ENCODE measurements at places on chromosomes 5 and 9.

DNA sequence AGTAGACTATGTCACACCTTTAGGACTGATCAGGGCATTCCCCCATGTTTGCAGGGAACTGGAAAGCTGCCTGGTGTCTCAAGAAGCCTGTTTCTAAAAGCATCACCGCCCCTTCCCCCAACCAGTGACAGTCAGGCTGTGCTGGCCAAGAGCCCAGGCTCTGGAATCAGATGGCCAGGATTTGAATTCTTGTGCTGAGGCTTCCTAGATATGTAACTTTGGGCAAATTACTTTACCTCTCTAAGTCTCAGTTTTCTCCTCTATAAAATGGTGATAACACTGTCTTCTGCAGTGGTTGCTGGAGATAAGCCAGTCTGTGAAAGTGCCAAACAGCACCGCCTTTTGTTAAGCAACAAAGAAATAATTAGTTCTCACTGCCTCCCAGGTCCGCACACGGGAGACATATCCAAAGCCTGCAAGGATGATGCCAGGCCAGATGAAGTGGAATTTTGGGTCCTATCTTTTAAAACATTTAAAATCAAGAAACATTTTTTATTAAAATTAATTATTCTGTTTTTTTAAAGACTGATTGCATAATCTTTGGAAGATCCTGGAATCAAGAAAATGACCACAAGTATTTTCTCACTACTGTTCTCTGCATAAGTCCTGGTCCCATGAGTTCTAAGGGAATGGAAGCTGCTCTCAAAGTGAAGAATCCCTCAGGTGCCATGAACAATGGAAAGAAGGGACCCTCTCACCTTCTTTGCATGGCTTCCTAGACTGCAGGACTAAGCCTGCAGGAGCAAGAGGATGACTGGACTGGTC is 13.9 kb downstream of the SLC31A2 start:
- DNase-seq = no peak

- DNase-seq = no peak
Observed at GRCh38 chr5:87829217-87829551, 416.5 kb upstream of the CCNH start.

DNA sequence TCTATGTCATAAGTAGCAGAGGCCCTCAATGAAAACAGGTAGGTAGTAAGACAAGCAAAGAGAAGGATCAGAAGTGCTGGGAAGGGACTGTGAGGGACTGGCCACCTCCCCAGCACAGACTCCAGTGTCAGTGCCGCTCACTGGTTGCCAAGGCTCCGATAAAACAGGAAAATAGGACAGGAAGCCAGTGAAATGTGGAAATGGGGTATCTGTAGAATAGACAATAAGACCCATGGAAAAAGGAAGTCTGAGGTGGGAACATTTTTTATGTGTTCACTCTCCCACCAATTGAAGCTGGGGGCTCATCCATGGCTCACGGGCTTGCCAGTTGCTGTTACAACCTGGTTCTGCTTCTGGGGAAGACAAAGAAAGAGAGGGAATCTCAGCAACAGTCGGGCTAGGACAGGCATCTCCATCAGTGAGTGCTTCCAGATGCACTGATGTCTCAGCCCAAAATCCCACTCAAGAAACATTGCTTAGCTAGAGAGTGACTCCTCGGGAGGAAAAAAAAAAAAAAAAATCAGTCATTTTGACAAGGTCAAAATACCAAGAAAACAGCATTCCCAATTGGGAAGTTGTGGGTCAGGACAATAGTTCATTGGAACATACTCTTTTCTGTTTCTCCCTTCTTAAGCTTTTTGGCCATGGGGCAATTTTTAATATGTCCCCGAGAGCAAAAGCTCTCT is 27.6 kb upstream of the NFIB start:
- no peak for DNase-seq

DNA sequence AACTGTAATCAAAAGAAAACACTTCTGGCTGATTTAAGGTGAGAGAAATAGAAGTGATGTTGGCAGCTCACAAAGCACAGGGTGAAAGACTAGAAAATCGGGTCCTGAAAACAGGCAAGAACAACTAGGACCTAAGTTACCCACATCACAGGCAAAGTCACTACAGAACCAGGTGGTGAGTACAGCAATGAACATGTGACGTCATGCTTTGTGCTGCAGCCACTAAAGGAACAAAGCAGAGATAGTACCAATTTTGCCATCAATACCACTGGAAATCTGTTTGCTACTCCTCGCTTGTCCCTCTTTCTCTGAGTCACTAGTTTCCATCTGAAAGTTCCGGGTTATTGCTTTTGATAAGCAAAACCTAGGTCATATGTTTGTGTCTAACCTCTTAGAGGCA is 326.7 kb downstream of the GABRB2 start:
- no peak for DNase-seq

- no peak for DNase-seq
Observed at GRCh38 chr9:14247577-14247976, 66.4 kb downstream of the NFIB start.

DNA sequence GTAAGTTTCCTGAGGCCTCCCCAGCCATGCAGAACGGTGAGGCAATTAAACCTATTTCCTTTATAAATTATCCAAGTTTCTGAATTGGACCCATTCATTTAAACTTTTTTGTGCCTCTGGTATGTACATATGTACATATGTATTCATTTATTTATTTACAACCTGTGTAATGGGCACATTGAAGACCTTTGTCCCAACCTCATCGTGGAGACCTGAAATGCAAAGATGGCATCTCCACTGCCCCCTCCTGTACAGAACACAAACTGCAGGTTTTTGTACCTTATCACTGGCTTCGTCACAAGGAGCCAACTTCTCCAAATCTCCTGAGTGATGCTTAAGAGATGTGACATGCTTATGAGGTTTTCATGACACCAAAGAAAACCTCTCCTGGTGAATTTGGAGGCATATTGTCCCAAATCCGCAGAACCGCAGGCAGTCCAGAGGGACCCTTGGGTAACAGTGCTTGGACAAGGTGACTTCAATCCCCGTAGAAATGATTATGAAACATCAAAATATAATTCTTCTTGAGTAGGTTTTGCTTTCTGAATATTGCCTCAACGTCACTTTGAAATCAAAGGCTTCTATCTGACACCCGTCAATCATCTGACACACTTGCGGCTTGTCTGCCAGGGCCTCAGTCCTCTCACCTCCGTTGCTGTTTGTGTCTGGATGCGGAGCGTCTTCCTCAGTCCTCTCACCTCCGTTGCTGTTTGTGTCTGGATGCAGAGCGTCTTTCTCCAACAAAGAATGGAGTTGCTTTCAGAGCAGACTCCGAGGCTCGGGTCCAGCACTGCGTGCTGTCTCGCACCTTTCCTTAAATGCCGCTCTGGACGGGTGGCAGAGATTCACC is 135.0 kb upstream of the IRX4 start:
- no peak for DNase-seq

GRCh38 chr9:7121664-7122063 is 363.9 kb downstream of the KDM4C start:
- DNase-seq = no peak

GRCh38 chr9:70551801-70552200 is 137.3 kb upstream of the KLF9 start:
- DNase-seq = no peak

DNA sequence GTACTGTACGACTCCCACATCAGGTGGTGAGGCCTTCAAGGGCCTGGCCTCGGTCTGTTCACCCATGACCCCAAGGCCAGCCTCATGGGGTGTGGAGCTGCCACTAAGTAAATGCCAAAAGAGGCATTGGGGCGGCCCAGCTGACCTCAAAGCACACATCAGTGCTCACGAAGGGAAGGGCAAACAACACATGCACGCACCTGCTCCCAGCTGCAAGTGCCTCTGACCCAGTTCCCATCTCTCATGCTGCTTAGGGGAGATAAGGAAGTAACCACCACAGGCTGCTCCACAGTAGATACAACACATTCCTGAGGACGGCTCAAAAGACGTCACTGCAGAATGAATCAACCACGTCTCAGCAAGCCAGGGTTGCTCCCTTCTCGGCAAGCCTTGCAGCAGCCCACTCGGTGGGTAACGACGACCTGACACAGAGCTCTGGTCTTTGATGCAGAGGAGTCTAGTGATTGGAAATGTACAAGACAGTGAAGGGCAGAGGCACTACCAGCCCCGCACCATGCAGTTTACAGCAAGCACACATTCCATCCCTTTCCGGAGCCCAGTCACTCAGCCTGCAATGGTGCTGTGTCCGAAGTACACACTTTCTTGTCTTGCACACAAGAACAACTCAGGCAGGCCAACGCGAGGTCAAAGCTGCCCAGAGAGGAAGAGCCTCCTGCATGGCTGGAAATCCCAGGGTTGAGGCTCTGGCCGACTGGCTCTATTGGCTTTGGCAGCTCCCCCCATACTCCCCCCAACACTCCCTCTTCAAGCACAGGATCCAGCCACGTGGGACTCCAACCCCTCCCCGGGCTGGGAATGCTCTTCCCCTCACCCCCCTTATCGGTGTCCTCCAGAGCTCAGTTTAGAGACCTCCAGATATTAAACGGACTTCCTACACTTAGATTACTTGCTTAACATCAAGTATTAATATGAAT is 31.8 kb downstream of the FABP6 start:
- DNase-seq = no peak

GRCh38 chr5:40171971-40172370 is 507.7 kb upstream of the PTGER4 start:
- no peak for DNase-seq

DNA sequence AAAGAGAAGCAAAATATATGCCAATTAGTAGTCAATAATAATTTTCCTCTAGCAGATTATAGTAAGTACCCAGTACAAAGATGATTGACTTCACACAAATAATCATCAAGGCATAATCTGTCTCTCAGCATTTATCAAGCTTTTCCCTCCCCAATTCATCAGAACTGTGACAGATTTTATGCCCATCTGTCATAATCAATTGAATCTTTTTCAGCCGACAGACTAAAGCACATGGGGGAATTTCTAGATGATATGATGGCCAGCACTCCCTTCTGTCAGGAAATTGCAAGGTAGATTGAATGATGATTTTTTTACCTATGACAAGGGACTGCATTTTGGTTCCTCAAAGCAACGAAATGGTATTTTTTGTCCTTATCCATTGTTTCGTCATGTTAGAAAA is 227.1 kb upstream of the CYLC2 start:
- DNase-seq = no peak

DNA sequence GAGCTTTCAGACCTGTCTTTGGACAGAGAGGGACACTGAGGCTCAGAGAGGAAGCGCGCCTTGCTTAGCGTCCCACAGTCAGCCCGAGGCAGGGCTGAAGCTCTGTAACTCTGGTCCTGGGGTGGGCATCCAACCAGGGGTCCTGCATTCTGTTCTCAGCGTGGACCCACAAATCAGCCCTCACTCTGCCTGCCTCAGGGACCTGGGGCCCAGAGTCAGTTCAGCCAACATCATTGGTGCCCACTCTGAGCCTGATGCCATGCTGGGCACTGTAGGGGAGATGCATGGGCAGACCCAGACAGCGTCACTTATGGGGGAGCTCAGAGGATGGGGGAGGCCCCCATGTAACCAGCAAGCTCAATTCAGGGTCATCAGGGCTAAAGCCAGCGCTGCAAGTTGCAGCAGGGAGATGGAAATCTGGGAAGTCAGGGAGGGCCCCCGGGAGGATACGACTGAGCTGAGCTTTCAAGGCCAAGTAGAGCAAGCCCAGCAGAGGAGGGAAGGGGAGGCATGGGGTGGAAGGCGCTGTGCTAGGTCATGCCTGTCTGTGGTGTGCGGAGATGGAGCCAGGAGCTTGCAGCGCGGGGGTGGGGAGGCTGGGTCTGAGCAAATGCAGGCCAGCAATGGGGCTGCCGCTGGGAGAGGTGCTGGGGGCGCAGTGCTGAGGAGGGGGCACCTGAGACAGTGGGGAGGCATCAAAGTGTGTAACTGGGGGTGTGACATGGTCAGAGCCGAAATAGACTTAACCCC is 21.1 kb downstream of the CORO2A start:
- DNase-seq = no peak

DNA sequence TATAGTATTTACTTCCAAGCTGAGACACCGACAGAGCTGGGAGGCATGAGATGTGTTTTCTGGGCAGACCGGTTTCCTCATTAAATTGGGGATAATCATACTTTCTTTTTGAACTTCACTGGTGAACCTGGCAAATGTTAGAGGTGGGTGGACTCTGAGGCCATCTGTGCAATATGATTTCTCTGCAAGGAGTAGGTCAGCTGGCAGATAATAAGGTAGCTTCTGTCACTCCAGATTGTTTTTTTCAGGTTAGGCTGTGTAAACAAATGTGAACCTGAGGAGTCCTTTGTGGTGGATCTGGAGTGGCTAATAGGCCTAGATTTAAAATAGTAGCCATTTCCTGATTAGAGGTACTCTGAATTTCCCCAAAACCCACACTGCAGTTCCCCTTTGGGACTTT is 75.4 kb upstream of the S1PR3 start:
- no peak for DNase-seq

- DNase-seq = no peak
Observed at GRCh38 chr5:21173036-21173435, 1185.0 kb upstream of the CDH18 start.

GRCh38 chr5:52811067-52811749 is 23.5 kb downstream of the ITGA1 start:
- DNase-seq = no peak

DNA sequence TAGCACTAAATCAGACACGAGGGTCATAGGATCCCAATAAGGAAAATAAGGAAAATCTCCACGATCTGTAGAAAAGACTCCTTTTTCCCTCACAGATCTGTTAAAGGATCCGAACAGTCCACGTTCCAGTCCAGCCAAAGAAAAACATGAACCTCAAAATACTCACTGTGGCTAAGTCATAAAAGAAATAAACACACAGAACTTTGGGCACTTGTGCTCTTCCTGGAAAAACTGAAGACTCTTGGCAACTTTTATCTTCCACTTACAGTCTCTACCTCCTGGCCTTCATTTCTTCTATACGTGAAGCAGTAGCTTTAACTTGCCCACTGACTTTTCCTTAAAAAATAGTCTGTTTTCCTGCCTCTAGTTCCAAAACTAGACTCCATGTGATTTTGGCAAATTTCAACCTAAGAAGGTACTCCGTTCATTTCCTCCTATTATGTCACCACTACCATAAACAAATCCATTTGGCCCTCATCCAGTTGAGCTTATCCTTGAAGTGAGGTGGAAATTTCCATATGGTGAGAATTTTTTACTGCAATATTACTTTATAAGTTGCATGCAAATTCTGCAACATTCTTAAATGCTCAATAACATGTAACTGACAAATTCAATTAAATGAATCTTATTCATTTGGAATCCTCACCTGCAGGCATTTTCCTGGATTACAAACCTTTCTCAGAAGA is 5.3 kb upstream of the LHFPL2 start:
- DNase-seq = no peak

- DNase-seq = no peak
Observed at GRCh38 chr5:17898766-17899165, 264.5 kb downstream of the TAF11L14 start.
